LHCN-M2 (cell line): ENCODE measurements at places on chromosomes 11 and 22.

GRCh38 chr11:12472401-12473005 lies 95.1 kb downstream of the PARVA start:
- no peak for DNase-seq

DNA sequence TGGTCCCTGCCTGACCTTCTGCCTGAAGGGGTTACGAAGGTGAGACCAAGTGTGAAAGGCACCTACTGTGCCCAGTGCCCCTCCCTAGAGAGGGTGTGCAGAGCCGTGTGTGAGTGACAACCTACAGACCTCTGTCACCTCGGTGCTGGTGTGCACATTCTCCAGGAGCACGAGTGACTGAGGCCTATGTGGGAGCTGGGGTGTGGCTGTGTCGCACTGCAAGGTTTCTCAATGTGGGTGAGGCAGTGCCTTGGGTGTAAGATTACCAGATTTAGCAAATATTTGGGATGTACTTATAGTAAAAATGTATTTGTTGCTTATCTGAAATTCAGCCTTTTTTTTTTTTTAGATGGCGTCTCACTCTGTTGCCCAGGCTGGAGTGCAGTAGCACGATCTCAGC lies 5.6 kb downstream of the STARD10 start:
- DNase-seq: no peak

- DNase-seq: no peak
Measured at GRCh38 chr22:24406322-24407277, 20.8 kb upstream of the ADORA2A start.

GRCh38 chr22:31537019-31537535 lies 40.7 kb downstream of the SFI1 start:
- DNase-seq: peak; percentile 28

DNA sequence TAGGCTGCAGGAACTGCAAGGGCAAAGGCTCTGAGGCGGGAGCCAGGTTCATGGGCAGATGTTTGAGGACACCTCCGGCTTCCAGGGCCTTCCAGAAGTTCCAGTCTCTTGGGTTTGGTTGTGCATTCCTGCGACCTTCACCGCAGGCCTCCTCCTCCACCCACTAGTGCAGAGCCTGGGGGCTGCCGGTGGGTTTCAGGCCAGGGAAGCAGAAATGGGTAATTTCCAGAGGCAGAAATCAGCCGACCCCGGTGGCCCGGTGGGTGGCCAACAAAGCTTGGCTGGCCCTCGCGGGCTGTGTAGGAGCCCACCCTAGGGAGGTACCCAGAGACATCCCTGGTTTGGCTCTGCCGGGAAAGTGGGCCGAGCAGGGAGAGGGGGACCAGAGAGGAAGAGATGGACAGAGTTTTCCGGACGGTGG lies 417 bp upstream of the PHETA2 start:
- no peak for DNase-seq

GRCh38 chr11:86934926-86935579 lies 20.1 kb downstream of the FZD4 start:
- no peak for DNase-seq

GRCh38 chr22:38033522-38034277 lies 23.5 kb upstream of the PICK1 start:
- no peak for DNase-seq

GRCh38 chr11:71530602-71531001 lies 3.5 kb downstream of the KRTAP5-7 start:
- no peak for DNase-seq

DNA sequence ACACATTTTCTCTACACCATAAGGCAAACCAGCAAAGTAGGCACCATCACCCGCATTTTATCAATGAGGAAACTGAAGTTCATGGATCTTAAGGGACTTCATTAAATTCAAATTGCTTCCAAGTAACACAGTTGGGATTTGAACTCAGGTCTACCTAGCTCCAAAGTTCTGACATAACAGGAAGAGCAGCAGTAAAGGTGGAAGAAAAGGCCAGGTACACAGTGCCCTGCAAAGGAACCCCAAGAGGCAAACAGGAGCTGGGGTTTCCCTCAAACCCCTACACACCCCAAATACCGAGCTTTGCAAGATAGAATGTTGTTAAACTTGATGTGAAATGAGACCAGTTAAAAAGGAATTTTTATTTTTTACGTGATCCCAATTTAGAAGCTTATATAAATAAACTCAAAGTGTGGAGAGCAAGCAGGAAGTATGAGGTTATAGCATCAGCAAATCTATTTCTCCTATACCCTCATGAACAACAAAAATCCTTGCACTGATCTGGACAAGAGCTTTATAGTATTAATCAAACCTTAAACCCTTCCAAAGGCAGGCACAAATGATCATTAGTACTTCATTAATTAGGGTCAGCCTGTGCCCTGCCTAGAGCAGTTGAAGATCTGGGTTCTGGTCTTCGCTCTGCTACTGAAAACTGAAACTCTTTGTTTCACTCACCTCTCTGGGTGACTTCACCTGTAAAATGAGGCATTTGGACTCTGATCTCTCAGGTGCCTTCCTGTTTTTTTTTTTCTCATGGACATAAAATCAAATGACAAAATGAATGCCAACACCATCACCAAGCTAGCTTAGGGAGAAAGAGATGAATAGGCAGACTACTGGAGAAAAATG lies 36.5 kb downstream of the SYTL2 start:
- no peak for DNase-seq

GRCh38 chr11:1656670-1657069 lies 27.1 kb downstream of the KRTAP5-5 start:
- DNase-seq: no peak

- no peak for DNase-seq
Measured at GRCh38 chr22:41181349-41182241, 23.5 kb upstream of the L3MBTL2 start.

GRCh38 chr11:122268601-122269130 lies 152.7 kb upstream of the BLID start:
- no peak for DNase-seq
